ENCODE measurements at places on chromosomes 1 and 21.

DNA sequence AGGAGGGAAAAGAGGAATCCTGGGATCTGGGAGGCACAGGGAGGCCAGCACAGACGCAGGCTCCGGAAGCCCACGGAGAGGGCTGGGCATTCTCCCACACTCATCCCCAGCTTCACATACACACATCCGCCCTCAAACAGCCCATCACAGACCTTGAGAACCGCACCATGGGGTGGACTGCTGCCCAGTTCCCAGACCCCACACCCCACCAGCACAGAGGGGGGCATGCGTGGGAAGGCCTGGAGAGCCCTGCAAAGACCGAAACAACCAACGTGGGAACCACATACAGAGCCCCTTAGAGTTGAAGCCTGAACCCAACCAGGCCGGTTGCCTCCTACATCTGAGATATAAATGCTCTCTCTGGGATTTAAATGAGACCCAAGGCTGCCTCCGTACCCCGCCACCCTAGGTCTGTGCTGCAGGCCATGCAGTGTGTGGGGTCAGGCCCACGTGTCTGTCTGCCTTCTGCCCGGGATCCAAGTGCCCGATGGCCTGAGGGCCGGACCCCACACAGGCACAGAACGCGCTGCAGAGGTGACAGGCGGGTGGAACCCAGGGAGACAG lies 126.2 kb upstream of the COL6A1 start:
- no peak for DNase-seq

DNA sequence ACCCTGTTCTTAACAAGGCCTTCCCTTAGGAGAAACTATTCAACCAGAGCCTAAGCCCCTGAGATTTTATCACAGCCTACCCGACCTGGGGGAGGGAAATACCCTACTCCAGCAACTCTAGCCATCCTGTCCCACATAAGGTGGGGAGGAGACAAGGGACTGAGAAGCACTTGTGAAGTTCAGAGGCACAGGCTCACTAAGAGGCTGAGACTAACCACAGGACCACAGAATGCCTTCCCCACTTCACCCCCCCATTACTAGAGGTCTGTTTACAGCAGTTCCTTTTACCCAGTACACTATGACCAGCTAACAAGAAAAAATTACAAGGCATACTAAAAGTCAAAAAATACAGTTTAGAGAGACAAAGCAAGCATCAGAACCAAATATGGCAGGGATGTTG lies 86.8 kb downstream of the TEX35 start:
- DNase-seq: no peak

GRCh38 chr1:3879099-3879498 lies 21.0 kb downstream of the C1orf174 start:
- no peak for DNase-seq

- no peak for DNase-seq
Observed at GRCh38 chr1:89887270-89887669, 66.4 kb downstream of the LRRC8D start.

DNA sequence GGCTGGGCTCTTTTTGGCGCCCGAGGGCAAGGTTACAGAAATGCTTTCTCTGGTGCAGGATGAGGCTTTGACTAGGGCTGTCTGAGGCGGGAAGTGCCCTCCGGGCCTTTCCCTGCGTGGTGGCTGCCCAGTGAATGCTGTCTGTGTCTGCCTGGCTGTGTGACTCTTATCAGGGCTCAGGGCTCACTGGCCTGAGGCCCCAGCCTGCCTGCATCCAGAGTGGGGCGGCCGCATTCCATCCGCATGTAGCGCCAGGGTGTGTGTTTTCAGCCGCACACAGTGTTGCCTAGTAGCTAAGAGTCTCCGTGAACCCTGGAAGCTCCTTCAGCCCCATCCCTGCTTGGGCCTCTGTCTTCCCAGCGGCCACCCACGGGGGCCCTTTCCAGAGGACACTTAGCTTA lies 59.1 kb downstream of the FAAP20 start:
- no peak for DNase-seq

GRCh38 chr1:117930173-117930447 lies 571 bp downstream of the WDR3 start:
- no peak for DNase-seq

DNA sequence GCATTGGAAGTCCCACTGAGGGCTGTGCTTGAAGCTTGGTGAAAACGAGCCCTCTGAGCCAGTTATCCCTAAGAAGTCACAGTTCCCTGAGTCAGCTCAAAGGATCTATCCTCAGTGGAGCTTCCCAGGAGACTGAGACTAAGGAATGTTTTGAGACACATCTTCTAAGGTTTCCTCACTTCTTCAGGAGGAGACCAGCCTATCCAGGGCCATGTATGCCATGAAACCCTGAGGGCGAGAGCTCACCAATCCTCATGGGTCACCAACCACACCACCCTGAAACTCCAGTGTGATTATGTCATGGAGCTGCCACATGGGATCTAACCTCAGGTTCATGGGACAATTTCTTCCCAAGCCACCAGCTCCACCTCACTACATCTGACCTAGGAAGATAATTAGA lies 7.6 kb upstream of the TIE1 start:
- DNase-seq: no peak

- no peak for DNase-seq
Observed at GRCh38 chr1:204327359-204327758, 32.4 kb downstream of the PLEKHA6 start.

DNA sequence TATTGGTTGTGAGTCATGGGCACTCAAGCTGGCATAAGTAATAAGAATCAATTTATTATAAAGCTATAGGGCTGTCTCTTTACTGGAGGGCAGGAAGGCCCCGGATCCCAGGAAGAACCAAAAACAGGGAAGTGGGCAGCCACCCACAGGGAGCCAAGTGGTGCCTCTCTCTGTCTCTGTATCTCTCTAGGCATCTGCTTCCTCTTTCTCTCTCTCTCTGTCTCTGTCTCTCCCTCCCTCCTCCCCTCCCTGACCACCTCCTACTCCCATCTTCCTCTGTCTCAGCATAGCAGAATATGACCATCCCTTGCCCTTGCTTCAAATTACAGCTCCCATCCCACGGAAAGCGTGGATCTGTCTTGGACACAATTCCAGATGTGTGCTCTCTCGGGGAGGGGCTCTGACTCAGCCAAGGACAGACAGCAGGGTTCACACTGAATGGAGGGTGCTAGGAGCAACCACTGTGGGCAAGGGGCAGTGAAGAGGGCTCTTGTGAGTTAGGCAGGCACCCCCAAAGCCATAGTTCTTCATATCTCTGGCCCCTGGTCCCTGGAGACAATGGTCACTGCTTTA lies 80.4 kb upstream of the LPGAT1 start:
- DNase-seq: no peak

- DNase-seq: no peak
Observed at GRCh38 chr1:240693036-240693435, 81.1 kb upstream of the GREM2 start.

- DNase-seq: no peak
Observed at GRCh38 chr1:43315963-43316737, 15.4 kb downstream of the TIE1 start.

GRCh38 chr1:97014426-97014825 lies 292.8 kb downstream of the PTBP2 start:
- no peak for DNase-seq

- no peak for DNase-seq
Observed at GRCh38 chr21:35922618-35923017, 137.7 kb downstream of the SETD4 start.

DNA sequence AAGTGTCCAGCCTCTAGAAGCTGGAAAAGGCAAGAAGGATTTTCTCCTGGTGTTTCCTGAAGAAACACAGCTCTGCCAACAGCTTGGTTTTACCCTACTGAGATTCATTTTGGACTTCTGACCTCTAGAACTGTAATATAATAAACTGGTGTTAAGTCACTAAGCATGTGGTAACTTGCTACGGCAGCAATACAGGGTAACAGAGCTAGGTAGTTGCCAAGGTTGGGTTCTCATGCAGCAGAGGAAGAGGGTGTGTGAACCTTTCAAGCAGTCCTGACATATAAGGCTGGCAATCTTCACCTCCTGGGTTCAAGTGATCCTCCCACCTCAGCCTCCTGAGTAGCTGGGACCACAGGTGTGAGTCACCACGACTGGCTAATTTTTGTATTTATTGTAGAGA lies 36.0 kb downstream of the GNG4 start:
- no peak for DNase-seq

GRCh38 chr1:27538793-27539192 lies 48.8 kb upstream of the WASF2 start:
- DNase-seq: no peak

- no peak for DNase-seq
Observed at GRCh38 chr1:205056956-205057568, 14.1 kb downstream of the CNTN2 start.

GRCh38 chr1:80278936-80279335 lies 1272.4 kb upstream of the ADGRL4 start:
- no peak for DNase-seq

GRCh38 chr1:110155878-110156522 lies 5.7 kb downstream of the SLC6A17 start:
- peak; percentile 59 for DNase-seq

DNA sequence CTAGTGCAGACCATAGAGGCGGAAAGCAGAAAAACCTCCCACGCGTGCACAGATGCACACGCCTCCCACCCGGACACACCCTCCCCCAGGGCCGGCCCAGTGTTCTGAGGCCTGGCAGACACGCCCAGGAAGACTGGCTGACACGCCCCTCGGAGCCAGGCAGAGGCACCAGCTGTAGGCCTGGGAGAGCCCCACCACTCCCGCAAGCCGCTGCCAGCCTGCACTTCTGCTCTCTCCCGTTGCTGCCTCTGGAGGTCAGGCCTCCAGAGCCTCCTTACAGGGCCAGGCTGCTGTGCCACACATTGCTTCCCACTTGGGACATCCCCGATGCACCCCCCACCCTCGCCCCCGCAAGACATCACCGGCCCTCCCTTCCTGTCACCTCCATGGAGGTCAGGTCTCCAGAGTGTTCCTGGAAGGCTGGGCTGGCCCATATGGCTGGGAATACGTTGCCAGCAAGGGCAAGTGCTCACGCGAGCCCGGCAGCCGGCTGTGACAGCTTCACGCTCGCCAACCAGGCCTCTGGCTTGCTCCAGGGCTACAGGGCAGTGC lies 40.4 kb downstream of the CASZ1 start:
- DNase-seq: no peak

- DNase-seq: no peak
Observed at GRCh38 chr1:115239426-115239825, 98.6 kb downstream of the NGF start.

- peak; percentile 43 for DNase-seq
Observed at GRCh38 chr1:70727886-70728489, 316.9 kb downstream of the CTH start.

DNA sequence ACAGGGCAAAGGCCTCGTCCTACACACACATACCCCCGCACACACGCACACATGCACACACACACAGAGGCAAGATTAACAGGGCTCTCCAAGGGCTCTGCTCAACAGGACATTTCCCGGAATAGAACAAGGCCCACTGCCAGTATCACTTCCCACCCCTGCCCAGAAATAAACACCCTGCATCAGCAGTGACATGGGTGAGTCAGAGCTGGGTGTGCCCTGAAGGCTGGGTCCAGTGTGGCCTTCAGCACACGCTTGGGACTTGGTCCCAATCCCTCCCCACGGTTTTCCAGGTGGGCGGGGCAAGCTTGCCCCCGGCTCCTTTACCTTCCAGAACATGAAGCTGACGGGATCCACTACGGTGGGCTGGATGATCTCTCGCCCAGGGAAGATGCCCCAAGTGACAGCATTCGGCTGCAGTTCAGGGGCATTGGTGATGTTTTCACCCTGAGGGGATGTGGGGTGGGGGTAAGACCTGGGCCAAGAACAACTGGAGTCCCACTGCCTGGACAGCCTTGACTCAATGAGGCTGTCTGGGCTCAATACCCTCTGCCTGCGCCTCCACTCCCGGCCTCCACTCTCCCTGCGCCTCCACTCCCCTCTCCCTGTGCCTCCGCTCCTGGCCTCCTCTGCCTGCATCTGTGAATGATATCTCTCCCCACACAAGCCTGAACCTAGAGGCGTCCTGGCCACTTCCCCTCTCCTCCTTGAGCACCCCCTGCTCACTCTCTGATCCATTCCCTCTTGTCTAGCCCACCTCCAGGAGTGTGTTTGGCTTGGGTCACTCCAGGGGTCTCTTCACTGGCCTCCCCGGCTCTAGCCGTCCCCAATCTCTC lies 14.7 kb downstream of the MTHFR start:
- no peak for DNase-seq

- DNase-seq: no peak
Observed at GRCh38 chr1:246165826-246166709, 341.0 kb downstream of the SMYD3 start.

DNA sequence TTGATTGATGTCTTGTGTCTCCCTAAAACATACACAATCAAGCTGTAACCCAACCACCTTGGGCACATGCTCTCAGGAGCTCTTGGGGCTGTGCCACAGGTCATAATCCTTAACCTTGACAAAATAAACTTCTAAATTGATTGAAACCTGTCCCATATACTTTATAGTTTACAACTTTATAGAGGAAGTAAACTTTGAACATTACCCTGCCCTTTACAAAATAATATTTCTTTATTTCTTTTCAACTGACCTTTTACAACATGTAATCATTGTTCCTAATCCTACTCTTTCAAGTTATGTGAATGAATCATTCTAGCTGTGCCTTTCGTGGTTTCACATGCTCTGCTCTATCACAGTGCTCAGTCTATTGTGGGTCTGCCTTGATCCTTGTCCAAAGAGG lies 118.3 kb upstream of the ATP1A1 start:
- no peak for DNase-seq

DNA sequence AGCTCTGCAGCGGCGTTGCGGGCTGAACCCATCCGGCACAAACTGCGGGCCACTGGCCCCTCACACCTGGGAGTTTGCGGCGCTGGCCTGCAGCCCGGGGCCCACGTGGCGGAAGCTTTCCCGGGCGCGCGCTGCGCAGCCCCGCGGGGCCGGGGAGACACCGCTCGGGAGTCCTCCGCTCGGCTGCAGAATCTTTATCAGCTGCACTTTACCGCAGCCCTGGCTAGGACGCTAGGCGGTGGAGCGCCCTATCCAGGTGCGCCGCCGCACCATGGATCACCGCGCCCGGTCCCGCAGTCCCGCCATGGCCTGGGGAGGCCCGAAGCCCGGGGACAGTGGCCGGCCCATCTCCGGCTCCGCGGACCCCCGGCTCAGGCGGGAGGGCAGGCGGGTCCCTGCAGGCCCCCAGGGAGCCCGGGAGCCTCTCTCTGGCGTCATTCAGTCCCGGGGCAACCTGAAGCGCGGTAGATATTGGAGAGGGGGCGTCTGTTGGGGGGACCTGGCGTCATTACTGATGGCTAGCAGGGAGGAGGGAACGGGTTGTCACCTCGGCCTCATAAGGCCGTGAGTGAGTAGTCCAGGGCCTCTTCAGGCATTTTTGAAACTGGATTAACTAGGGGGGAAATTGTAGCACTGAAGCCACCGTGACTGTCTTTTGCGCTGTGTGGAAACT lies 5.7 kb upstream of the OLIG2 start:
- DNase-seq: no peak

GRCh38 chr1:224132901-224133300 lies 19.0 kb downstream of the FBXO28 start:
- no peak for DNase-seq

DNA sequence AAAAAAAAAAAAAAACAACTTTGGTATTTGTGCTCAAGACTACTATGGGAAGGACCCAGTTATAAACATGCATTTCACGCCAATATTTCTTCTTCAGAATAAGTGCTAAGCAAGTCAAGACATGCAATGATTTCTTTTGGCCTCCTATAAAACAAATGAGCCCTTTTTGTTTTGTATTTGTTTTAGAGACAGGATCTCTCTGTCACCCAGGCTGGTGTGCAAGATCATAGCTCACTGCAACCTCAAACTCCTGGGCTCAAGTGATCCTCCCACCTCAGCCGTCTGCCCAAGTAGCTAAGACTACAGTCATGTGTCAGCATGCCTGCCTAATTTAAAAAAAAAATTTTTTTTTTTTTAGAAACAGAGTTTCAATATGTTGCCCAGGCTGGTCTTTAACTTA lies 348.7 kb downstream of the PCP4 start:
- no peak for DNase-seq

- DNase-seq: no peak
Observed at GRCh38 chr1:154840269-154841176, 29.6 kb downstream of the KCNN3 start.
